ENCODE measurements at places on chromosomes 7 and 10.

DNA sequence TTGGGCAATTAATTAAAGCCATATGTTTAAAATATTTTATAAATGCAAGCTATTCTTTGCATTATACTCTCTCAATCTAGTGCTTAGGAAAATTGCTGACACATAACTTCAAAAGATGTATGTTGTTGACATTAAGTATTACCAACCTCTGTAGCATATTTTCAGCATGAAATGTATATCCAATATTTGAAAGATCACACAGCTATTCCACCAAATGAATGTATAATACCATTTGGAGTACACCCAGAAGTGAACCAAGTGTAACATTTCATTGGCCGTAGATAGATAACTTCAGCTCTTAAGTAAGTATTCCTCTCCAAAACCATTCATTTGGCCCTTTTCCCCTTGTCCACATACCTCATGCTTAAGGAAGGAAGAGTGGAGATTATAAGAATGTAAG is 104.6 kb downstream of the HECTD2 start:
- no peak for DNase-seq

- DNase-seq = no peak
Measured at GRCh38 chr10:44263771-44264170, 121.1 kb downstream of the CXCL12 start.

DNA sequence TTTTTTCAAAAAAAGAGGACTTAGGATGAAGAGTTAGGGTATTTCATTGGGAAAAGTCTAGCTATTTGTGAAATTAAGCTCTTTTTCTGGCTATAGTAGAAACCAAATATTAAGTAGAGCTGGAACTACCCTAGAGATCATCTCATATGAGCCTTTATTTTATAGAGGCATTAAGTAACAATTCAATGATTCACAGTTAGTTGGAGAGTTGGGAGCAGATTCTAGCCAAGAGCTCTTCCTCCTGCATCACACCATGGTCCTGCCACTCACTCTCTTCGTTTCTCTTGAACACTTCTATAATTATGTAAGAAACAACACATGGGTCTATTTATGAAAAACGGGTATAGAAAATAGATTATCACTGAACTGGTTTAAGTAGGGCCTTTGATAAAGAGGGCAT is 76.1 kb upstream of the ANK3 start:
- no peak for DNase-seq

DNA sequence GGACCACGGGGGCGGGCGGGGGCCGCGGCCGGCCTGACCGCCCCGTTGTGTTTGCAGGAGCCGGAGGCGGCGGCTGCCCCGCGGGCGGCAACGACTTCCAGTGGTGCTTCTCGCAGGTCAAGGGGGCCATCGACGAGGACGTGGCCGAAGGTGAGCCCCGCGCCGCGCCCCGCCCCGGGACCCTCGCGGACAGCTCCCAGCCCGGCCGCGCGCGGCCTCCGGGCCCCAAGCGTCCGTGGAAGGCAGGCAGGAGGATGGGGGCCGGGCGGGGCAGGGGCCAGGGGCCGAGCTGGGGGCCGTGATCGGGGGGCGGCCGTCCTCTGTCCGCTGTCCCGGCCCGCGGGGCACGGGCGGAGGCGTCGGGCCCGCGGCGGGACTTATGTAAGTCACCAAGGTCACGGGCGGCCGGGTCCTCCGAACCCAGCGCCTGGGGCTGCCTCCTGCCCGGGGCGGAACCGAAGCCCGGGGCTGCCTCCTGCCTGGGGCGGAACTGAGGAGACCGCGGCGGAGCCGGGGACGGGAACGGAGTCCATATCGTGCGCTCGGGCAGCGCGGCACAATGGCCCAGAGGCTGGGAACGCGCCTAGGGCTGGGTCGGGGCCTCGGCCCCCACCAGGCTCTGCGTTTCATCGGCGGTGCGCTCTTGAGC is 497 bp downstream of the PPP2R2D start:
- no peak for DNase-seq

GRCh38 chr10:6774406-6774805 is 194.3 kb upstream of the PRKCQ start:
- no peak for DNase-seq

DNA sequence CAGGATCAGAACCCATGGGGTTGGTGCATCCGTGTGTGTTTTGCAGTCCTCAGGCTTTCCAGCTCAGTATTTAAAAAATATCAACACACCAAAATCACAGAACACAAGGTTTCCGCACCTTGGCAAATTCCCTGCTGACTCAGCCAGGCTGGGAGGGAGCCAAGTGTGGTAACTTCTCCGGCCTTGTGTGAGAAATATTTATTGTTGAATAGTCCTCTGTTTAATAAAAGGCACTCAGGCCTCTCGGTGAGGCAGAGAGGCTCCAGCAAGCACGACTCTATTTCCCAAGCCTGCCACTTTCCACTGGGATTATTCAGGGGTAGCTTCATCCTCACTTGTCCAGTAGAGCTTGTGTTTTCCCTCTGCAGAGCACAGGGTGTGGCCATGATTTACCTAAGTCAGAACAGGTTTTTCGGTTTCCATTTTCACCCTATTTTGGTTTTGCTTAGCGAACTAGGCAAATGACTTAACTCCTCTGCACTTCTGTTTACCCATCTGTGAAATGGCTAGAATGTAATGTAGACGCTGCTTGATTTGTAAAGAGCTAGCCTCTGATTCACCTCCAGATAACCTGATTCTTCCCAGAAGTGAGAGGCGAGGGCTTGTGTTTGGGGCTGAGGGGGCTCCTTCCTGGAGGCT is 13.0 kb upstream of the CHST15 start:
- peak; percentile 21 for DNase-seq

DNA sequence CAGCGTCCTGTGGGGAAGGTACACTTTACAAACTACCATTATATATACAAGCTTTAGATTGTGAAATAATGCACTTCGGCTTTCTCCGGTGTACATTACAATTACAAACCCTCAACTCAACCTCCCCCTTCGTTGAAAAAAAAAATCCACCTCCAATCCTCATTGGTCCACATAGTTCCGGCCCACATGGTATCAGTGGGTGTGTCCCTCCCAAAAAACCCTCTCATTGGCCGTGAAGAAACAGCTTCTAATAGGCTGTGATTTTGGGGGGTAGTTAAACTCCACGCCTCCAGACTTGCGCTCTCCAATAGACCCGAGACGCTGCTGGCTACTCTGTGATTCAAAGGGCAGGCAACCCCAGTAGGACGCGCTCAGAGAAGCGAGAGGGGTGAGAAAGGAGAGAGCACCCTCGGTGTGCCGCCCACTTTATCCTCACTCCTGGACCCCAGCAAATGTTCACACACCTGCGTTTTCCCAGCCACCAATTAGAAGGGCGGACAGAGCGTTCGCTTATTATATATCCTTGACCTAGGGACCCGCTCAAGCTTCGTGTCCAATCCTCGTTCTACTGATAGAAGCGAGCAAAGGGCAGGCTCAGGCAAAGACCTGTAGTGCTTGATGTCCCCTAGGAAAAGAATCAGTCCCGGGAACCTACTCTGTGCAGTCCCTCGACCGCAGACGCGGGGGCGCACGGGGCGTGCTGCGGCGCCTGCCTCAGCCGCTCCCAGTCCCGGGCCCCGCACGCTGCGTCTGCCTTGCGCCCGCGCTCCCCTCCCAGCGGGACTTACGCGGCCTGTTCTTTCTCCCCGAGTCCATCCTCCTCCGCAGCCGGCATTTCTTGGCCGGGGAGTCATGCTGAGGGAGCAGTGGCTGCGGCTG is 991 bp downstream of the PANK1 start:
- DNase-seq = peak; percentile 82

DNA sequence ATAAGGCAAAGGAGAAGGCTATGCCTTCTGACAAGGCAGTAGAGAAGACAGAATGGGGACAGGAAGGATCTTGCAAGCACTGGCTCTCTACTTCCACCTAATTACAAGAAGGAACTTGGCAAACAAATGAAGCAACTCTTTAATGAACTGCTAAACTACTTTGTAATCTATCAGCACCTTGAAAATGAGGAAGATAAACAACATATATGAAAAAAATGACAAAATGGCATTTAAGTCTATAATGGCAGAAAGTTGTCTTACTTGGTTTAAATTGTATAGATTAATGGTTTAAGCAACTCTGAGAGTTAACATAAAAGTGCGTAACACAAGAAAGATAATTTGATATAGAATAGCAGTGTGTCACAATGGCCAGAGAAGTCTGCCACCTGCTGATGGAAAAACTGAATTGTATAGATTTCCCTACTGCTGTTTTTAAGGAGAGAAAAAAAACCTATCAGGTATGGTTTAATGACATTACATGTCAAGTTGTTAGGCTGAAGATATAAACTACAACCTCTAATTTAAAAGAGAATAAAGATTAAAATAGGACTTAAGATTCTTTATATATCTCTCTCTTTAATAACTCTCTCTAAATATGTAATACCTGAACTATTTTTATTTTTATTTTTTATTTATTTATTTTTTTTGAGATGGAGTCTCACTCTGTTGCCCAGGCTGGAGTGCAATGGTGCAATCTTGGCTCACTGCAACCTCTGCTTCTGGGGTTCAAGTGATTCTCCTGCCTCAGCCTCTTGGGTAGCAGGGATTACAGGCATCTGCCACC is 11.8 kb downstream of the NT5C3A start:
- no peak for DNase-seq

GRCh38 chr7:155824227-155824886 is 12.1 kb upstream of the SHH start:
- no peak for DNase-seq

DNA sequence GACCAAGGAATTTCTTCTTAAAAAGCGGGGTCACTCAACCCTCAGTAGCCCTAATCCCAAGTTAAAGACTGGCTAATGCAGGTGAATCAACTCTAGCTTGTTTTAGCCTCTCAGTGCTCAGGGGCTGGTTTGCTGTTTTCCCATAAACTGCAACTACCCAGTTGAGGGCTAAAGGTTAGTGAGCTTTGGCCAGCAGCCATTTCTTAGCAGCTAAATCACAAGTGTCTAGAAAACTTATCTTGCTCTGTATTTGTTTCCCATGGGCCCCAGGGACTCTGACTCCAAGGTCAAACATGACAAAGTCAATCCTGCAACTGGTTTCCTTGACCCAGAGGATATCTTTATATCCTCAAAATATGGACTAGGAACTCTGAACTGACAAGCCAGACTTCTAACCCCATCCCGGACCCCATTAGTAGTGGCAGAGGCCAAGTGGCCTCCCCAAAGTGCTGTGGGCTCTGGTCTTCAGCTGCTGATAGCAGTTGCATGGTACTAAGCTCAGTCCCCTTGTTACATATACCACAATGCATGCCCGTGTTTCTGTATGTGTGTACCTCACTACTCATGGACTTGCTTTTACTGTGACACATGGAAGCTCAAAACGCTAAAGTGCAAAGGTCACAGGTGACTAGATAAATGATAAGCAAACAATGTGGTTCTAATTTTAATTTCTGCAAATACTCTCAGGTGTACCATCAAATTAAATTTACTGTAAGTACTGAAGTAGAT is 793.0 kb upstream of the IGFBP3 start:
- no peak for DNase-seq

GRCh38 chr7:27424749-27425148 is 182.1 kb downstream of the EVX1 start:
- no peak for DNase-seq
